ENCODE measurements at places on chromosomes 6 and 20.

DNA sequence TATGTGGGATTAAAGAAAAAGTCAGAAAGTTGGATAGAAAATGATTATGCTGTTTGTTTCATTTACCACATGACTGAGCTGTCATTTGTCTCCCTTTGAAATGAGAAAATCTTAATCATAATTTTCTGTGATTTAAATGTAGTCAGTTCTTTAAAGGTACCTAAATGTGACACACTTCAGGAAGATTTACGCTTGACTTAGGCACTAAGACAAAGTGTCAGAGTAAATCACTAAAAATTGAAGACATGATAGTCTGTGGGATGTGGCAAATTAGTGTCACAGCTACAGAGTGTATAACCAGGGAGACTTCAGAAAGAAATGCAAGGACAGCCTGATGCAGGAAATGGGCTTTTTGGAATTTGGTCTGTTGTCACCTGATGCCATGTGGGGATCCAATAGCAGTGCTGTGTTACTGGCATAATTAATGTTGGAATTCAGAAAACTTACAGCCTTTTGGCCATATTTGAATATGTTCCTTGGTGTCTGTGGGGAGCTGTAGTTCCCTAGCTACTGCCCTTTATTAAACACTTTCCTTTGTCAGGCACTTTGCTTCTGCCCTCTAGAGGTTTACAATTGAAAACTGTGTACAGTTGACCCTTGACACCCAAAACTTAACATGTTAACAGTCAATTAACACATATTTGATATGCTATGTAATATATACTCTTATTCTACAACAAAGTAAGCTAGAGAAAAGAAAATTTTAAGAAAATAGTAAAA lies 493.8 kb downstream of the UTRN start:
- DNase-seq: no peak

GRCh38 chr20:21048841-21049273 lies 57.3 kb downstream of the LINC00237 start:
- DNase-seq: no peak

- peak; percentile 1 for DNase-seq
Observed at GRCh38 chr6:89058627-89059026, 21.9 kb upstream of the PNRC1 start.

- no peak for DNase-seq
Observed at GRCh38 chr6:49902856-49903255, 36.5 kb upstream of the CRISP1 start.

GRCh38 chr20:19405958-19406357 lies 193.5 kb downstream of the SLC24A3 start:
- no peak for DNase-seq

DNA sequence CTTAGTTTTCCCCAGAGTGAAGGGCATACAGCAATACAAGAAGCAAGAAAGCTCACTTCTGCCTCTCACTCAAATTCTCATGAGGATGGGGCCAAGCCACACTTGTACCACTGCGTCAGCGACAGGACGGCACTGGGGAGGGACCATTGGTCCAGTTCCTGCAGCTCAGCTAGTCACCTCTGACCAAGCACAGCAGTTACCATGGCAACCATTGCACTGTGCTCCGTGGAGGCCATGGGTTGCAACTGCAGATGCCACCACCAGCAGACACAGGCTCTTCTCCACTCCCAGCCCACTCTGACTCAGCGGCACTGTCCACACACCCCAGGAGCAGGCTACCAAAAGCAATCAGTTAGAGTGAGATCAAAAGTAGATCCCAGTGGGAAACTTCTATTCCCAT lies 441.1 kb upstream of the ARID1B start:
- DNase-seq: no peak

- DNase-seq: no peak
Observed at GRCh38 chr6:3893487-3893886, 44.3 kb downstream of the FAM50B start.

DNA sequence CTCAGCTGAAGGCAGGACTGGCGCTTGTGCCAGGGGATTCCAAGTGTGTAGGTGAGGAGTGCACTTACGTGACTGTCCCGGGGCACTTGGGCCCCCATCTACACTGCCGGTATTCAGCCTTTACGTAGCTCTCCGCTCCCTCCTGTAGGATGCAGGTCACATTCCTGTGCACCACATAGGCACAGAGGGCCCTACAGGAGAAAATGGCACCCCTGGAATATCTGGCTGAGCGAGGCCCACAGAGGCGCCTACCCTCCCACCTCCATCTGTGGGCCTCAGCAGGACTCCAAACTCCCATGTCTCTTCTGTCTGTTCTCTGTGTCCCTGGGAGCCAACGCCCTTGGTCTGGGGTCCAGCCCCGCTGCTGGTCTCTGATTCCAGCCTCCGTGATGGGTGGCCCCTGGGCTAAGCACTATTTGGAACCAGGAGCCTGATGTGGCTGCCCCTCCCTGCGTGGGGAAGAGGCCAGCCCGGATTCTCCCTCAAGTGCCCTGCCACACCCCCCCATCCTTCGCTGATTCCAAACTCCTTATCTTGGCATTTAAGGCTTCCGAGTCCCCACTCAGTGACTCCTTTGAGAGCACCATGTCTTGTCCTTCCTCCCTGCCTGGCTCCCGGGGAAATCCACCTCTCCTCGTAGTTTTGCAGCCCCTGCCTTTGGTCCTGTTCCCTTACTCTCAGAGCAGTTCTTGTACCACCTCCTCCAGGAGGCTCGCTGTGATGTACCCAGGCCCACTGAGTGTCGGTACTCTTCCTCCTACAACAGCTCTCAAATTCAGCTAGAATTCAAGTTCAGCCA lies 1.5 kb downstream of the EMILIN3 start:
- DNase-seq: no peak

- no peak for DNase-seq
Observed at GRCh38 chr20:54172856-54173652, 732 bp downstream of the CYP24A1 start.

Measured in ascending aorta (tissue), 2 donors.